ENCODE measurements at places on chromosomes 1 and 21.

GRCh38 chr1:83559129-83559840 lies 439.6 kb downstream of the TTLL7 start:
- no peak for DNase-seq

- DNase-seq = no peak
Measured at GRCh38 chr1:41621791-41622190, 137.3 kb upstream of the EDN2 start.

DNA sequence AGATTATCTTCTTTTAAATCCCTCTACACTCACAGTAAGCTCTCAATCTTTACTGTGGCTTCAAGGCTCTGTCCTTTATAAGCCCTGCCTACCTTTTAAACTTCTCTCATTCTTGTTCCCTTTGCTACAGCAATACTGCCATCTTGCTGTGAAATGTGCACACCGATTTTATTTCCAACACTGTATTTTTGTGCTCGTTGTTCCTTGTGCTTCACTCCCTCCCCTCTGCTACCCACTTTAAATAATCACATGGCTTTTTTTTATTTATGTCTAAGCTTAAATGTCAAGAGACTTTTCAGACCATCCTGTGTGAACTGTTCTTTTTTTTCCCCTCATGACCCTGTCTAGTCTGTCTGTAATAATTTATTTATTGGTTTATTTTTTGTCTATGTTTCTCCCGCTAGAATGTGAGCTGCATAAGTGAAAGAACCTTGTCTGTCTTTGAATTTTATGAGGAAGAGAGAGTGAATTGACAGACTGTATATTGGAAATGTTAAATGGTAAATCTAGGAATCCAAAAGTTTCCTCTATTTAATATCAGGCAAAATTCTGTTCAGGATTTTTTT lies 45.7 kb downstream of the ABCD3 start:
- DNase-seq = peak; percentile 64

DNA sequence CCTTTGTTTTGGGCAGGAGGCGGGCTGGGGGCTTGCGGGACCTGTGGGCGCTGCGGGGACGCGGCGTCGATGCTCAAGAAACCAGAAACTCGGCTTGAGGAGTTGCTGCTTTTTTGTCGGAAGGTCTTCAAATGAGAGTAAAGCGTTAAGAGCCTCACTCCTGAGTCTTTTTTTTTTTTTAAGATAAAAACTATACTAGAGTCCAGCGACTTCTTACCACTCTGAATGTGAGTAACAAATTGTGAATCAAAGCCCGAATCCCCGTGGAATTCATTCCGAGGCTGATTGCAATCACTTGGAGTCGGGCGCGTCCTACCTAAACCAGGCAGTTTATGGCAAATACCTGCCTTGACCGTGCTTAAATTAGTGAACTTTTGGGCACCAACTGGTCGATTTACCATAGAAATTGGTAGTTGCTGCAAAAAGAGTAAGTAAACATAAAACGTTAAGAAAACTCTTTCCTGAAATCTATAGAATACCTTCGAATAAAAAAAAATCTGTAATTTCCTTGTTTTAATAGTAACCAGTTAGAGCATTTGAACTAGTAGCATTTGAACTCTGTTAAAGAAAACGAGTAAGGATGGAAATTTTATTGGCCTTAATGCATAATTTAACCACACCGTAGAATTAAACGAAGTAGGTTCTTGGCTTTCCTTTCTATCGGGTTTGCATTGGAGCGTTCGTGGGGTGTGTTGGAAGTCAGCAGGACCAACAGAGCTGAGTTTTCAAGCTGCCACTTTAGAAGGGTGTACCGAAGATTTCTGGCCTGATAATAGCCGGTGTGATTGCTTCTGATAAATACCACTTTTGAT lies 769 bp downstream of the GPSM2 start:
- DNase-seq = peak; percentile 43

All from HT1080 (cell line).